ENCODE measurements at places on chromosomes 5 and 9.
A peak's percentile ranks its signal among the peaks of the same experiment; 100 is the strongest.

GRCh38 chr9:14151451-14151850, 162.5 kb downstream of the NFIB start:
- DNase-seq = no peak
- H3K4me3 ChIP-seq = no peak overlapping the region
- H3K27me3 ChIP-seq = no peaks in the 10 kb centered on the region
- no peak overlapping the region for H3K27ac ChIP-seq
- peaks cover 6% of the 10 kb centered on the region for H3K4me1 ChIP-seq
- no peaks in the 10 kb centered on the region for H3K36me3 ChIP-seq

GRCh38 chr9:78030296-78030552, 1.4 kb downstream of the GNAQ start:
- no peaks in the 10 kb centered on the region for H3K36me3 ChIP-seq
- H3K4me1 ChIP-seq = peaks cover 55% of the 10 kb centered on the region
- peak overlapping the region; percentile 92 for H3K4me3 ChIP-seq
- peaks cover 4% of the 10 kb centered on the region for H3K27me3 ChIP-seq
- DNase-seq = no peak
- peak overlapping the region; percentile 59 for H3K27ac ChIP-seq

DNA sequence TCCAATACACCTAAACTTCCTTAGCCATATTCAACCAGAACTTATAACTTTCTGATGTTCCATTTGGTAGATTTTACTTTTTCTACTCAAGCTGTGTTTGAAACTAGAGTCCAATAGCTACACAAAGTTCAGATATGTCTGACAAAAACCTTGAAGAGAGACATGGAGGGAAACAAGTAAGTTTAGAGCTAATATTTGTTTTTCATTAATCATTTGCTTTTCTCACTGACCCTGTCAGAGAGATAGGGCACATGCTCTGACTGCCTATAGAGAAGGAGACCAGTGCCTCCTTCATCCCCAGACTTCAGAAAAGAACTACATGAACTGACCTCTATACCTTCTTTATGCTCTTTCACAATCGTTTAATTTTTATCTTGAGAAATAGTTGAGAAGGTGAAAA, 157.0 kb upstream of the PPP1R2B start:
- no peaks in the 10 kb centered on the region for H3K4me1 ChIP-seq
- DNase-seq = no peak
- no peak overlapping the region for H3K4me3 ChIP-seq
- H3K27ac ChIP-seq = no peak overlapping the region
- no peaks in the 10 kb centered on the region for H3K36me3 ChIP-seq
- H3K27me3 ChIP-seq = peaks cover 2% of the 10 kb centered on the region

DNA sequence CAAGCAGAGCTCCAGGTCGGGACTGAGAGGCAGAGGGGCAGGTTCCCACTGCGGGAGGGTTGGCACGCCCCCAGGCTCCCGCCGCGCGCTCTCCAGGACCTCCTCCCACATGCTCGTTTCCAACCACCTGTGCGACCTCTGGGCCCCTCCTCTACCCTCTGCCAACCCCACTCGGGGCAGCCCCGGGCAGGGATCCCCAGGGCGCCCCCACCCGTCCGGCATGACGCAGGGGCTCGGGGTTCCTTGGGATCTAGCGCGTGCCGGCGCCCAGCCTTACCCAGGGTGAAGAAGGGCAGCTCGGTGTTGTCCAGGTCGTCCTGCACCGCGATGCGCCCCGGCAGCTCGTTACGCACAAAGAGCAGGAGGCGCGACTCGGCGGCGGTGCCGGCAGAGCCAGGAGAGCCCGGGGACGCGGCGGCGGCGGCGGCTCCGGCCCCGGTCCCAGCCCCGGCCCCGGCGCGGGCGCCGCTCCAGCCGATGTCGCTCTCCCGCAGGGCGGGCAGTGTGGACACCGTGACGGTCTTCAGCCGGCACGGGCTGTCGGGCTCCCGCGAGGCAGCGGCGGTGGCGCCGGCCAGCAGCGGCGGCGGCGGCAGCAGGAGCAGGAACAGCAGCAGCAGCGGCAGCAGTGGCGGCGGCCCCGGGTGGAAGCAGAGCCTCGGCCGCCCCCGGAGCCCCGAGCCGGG, 494 bp downstream of the ASTN2 start:
- peaks cover 19% of the 10 kb centered on the region for H3K27me3 ChIP-seq
- H3K4me3 ChIP-seq = no peak overlapping the region
- H3K36me3 ChIP-seq = no peaks in the 10 kb centered on the region
- no peaks in the 10 kb centered on the region for H3K4me1 ChIP-seq

GRCh38 chr9:82606492-82607382, 456.2 kb downstream of the RASEF start:
- H3K4me3 ChIP-seq = no peak overlapping the region
- H3K27me3 ChIP-seq = no peaks in the 10 kb centered on the region
- H3K36me3 ChIP-seq = no peaks in the 10 kb centered on the region
- no peaks in the 10 kb centered on the region for H3K4me1 ChIP-seq
- H3K27ac ChIP-seq = no peak overlapping the region

- H3K4me3 ChIP-seq = no peak overlapping the region
- no peak for DNase-seq
- no peaks in the 10 kb centered on the region for H3K36me3 ChIP-seq
- no peak overlapping the region for H3K27ac ChIP-seq
These were observed 97.7 kb downstream of the ESM1 start for GRCh38 chr5:54887663-54888062.

DNA sequence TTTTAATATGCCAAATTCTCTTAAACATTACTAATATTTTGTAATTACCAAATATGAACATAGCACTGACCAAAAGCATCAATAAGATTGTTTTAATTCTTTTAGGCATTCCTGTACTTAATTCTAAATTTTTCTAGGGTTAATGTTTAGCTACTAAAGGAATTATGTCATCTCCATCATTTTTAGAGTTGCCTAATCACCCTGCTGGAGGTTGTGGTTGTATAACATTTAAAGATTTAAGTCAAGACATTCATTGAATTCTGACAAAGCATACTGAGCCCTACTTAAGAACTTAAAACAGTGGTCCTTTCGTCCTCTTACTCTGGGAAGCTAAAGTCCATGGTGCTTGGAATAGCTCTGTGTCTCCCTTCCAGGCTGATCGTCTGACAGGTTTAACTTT, 28.1 kb upstream of the DAB2 start:
- no peak overlapping the region for H3K27ac ChIP-seq
- no peak for DNase-seq
- no peaks in the 10 kb centered on the region for H3K36me3 ChIP-seq

GRCh38 chr5:176671399-176671798, 24.1 kb downstream of the TSPAN17 start:
- H3K27me3 ChIP-seq = peaks cover 3% of the 10 kb centered on the region
- H3K27ac ChIP-seq = no peak overlapping the region

- no peak overlapping the region for H3K4me3 ChIP-seq
- peaks cover 2% of the 10 kb centered on the region for H3K27me3 ChIP-seq
- H3K36me3 ChIP-seq = peaks cover 22% of the 10 kb centered on the region
- no peak overlapping the region for H3K27ac ChIP-seq
- no peak for DNase-seq
- H3K4me1 ChIP-seq = no peaks in the 10 kb centered on the region
These were observed 142.2 kb downstream of the OSTF1 start for GRCh38 chr9:75230469-75230868.

GRCh38 chr5:54746777-54747398, 229.3 kb downstream of the SNX18 start:
- no peak overlapping the region for H3K27ac ChIP-seq
- DNase-seq = no peak
- H3K4me1 ChIP-seq = peaks cover 46% of the 10 kb centered on the region
- H3K4me3 ChIP-seq = no peak overlapping the region
- H3K27me3 ChIP-seq = no peaks in the 10 kb centered on the region
- peaks cover 5% of the 10 kb centered on the region for H3K36me3 ChIP-seq

DNA sequence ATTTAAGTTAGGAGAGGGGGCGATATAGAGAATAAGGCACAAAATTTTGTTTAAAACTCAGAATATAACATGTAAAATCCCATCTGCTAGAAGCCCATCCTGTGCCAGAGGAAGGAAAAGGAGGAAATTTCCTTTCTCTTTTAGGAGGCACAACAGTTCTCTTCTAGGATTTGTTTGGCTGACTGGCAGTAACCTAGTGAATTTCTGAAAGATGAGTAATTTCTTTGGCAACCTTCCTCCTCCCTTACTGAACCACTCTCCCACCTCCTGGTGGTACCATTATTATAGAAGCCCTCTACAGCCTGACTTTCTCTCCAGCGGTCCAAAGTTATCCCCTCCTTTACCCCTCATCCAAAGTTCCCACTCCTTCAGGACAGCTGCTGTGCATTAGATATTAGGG, 18.3 kb downstream of the MOCS2 start:
- peaks cover 2% of the 10 kb centered on the region for H3K36me3 ChIP-seq
- peaks cover 4% of the 10 kb centered on the region for H3K27me3 ChIP-seq
- no peak overlapping the region for H3K27ac ChIP-seq
- H3K4me1 ChIP-seq = no peaks in the 10 kb centered on the region
- H3K4me3 ChIP-seq = no peak overlapping the region

DNA sequence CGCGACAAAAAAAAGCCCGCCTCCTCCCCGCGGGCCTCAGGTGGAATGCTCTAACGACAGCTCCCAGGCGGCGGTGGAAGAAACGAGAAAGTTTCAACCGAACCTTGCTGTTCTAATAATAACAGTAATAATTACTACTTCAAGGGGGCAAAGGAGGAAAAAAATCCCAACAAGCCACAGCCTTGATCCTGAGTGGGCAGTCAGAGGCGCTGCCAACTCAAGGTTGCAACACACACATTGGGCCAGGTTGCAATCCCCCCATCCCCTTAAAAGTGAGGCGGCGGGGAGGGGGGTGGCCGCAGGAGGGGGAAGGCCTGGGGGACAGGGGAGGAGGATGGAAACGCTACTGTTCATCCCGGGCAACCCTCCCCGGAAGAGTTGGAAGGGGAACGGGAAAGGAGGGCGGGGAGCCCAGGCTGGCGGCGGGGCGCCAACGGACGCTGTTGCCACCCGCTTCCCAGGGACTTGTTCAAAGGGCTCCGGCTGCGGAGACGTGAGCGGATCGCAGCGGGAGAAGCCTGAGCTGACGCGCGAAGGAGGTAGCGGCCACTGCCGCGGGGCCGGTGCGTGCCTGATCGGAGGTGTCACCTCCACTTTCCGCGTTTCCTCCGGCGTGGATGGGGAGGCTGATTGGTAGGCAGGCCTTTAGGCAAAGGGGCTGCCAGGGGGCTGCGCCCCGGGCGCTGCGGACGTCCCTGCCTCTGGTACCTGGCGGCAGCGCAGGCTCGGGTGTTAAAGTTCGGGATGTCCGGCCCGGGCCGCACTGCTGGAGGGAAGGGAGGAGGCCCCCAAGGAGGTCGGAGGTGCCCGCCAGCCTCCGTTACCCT, 647 bp downstream of the SMARCA2 start:
- H3K4me1 ChIP-seq = peaks cover 34% of the 10 kb centered on the region
- peak overlapping the region; percentile 99 for H3K27ac ChIP-seq
- peak overlapping the region; percentile 99 for H3K4me3 ChIP-seq
- H3K27me3 ChIP-seq = peaks cover 32% of the 10 kb centered on the region
- peaks cover 4% of the 10 kb centered on the region for H3K36me3 ChIP-seq

GRCh38 chr5:39469777-39470415, 45.1 kb upstream of the DAB2 start:
- H3K27ac ChIP-seq = no peak overlapping the region
- H3K4me3 ChIP-seq = no peak overlapping the region
- no peaks in the 10 kb centered on the region for H3K36me3 ChIP-seq
- no peaks in the 10 kb centered on the region for H3K27me3 ChIP-seq

DNA sequence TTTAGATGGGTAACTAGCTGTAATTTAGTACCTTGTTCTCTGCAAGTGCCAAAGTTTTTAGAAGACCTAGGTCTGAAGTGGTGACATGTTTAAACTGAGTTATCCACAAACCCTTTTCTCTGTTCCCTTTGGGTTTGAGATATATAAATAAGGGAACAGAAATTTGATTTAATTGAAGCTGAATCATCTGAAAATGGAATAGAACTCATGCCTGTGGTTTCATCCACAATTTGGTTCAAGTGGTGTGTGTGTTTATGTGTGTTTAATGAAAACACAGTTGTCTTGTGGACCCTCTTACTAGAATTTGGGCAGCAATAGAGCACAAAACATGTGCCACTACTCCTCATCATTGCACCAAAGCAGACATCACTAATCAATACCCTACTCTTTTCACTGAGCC, 216.9 kb downstream of the GLIS3 start:
- H3K36me3 ChIP-seq = no peaks in the 10 kb centered on the region
- H3K4me1 ChIP-seq = no peaks in the 10 kb centered on the region
- H3K27me3 ChIP-seq = no peaks in the 10 kb centered on the region
- no peak overlapping the region for H3K4me3 ChIP-seq

- H3K27ac ChIP-seq = no peak overlapping the region
- H3K36me3 ChIP-seq = no peaks in the 10 kb centered on the region
- peaks cover 6% of the 10 kb centered on the region for H3K4me1 ChIP-seq
- H3K4me3 ChIP-seq = no peak overlapping the region
- peaks cover 4% of the 10 kb centered on the region for H3K27me3 ChIP-seq
- DNase-seq = no peak
These were observed 114.0 kb downstream of the LHX2 start for GRCh38 chr9:124125651-124125977.

- H3K36me3 ChIP-seq = no peaks in the 10 kb centered on the region
- H3K27ac ChIP-seq = no peak overlapping the region
- no peak for DNase-seq
- H3K4me1 ChIP-seq = no peaks in the 10 kb centered on the region
- no peak overlapping the region for H3K4me3 ChIP-seq
- H3K27me3 ChIP-seq = peaks cover 2% of the 10 kb centered on the region
These were observed 238.9 kb upstream of the NR4A3 start for GRCh38 chr9:99582814-99583213.

DNA sequence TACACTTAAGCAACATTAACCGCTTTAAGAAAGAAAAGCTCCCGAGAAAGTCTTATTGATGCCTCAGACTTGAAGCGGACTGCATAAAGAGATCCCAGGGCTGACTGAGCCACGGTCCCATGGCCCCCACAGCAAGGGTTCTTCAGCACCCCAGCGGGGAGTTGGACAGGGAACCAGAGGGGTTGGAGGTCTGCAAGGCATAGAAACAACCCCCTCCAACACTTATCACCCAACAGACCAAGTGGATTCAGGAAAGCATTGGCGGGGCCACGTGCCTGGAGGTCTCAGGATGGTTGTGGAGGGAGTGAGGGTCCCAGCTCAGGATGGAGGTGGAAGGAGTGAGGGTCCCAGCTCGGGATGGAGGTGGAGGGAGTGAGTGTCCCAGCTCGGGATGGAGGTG, 143.7 kb upstream of the IRX2 start:
- H3K4me3 ChIP-seq = no peak overlapping the region
- no peak for DNase-seq
- H3K27ac ChIP-seq = no peak overlapping the region
- H3K4me1 ChIP-seq = no peaks in the 10 kb centered on the region
- no peaks in the 10 kb centered on the region for H3K27me3 ChIP-seq

DNA sequence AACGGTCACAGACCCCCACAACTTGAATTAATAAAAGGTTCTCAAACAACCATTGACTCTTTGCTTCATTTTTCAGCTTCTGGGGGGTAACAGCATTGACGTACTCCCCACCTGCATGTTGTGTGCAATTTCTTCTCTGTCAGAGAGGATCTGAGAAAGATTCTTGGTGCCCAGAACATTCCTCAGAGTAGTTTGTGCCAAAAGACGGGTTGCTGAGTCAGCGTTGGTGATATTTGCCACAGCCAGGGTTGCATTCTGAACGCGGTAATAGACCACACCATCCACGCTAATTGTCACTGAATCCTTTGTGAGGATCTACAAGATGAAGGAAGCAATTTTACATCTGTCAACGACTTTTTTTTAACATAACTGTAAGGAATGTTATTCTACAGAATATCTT, 21.0 kb downstream of the STOM start:
- peaks cover 76% of the 10 kb centered on the region for H3K4me1 ChIP-seq
- H3K27ac ChIP-seq = peak overlapping the region; percentile 60
- H3K27me3 ChIP-seq = peaks cover 6% of the 10 kb centered on the region
- peaks cover 72% of the 10 kb centered on the region for H3K36me3 ChIP-seq
- no peak for DNase-seq

GRCh38 chr9:98099346-98099745, 19.7 kb downstream of the TRIM14 start:
- H3K27me3 ChIP-seq = peaks cover 6% of the 10 kb centered on the region
- peaks cover 16% of the 10 kb centered on the region for H3K36me3 ChIP-seq
